Activated T-helper 1 cell treated with anti-CD3 and anti-CD28 coated beads, Interleukin-12 subunit alpha, Interleukin-12 subunit beta, Interleukin-2, Interleukin-4 antibody, amounts not matched to agents 30 ng/mL and 10 ng/mL and 1 ng/mL, durations not matched to agents 14 hours and 24 hours and 36 hours (primary cell): ENCODE measurements at places on chromosomes 12 and 14.

DNA sequence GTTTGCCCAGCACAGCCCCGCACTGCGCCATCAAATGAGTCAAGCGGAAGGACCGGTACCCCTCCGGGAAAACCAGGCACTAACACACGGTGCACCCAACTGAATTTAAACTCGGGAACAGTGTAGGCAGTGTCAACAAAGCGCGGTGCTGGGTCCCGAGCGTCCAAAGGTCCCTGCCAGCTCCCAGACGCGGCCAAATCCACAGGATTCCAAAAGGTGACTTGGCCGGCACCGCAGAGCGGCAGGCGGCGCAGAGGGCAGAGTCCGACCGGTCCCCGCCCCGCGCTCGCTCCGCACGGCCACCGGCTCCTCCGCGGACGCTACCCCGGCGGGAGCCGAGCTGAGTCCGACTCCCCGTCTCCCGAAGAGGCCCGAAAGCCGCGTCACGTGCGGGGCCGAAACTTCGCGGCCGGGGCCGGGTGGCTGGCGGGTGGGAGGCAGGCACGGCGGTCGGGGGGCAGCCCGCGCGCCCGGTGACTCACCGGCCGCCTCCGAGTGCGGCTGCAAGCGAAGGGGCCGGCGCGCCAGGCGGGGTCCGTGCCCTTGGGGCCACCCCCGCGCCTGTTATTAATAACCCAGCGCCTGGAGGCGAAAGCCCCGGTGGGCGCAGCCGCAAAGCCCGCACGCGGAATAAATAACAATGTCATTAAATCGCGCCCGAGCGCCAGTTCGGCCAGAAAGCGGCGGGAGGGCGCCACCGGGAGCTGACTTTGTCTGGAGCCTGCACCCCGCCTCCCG is 863 bp downstream of the DENND5B start:
- peaks cover 54% of the 10 kb centered on the region for H3K27me3 ChIP-seq
- H3K4me1 ChIP-seq = peaks cover 13% of the 10 kb centered on the region
- no peak for DNase-seq

DNA sequence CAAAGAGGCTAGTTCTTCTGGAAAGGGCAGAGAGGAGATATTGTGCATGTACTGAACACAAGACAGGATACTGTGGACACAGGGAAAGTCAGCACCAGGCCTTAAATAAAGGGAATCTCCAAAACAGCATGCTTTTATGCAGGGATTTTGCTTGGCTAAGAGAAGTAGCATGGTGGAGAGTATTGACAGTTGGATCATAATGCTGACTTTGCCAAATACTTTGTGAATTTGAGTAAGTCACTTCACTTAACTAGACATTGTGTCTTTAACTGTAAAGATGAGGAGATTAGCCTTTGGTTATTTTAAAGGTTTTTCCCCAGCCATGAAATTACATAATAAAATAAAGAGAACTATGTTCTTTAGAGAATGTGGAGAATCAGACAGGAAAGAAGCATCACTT is 24.5 kb downstream of the GALNT8 start:
- H3K27ac ChIP-seq = no peak overlapping the region
- H3K36me3 ChIP-seq = no peaks in the 10 kb centered on the region
- DNase-seq = no peak
- no peak overlapping the region for H3K4me3 ChIP-seq

GRCh38 chr14:103239751-103240150 is 94.3 kb upstream of the EIF5 start:
- no peak for DNase-seq
- H3K36me3 ChIP-seq = no peaks in the 10 kb centered on the region
- H3K27me3 ChIP-seq = peaks cover 20% of the 10 kb centered on the region
- no peak overlapping the region for H3K27ac ChIP-seq
- no peak overlapping the region for H3K4me3 ChIP-seq

- DNase-seq = no peak
- no peak overlapping the region for H3K27ac ChIP-seq
- H3K4me3 ChIP-seq = no peak overlapping the region
These were observed 717.8 kb upstream of the SEL1L start for GRCh38 chr14:82251494-82251893.

GRCh38 chr14:88323086-88323522 is at the start of gene KCNK10:
KCNK10 (minus strand) TSS chr14:88323269; CDS start chr14:88322798, 471 bp downstream.
- H3K36me3 ChIP-seq = no peaks in the 10 kb centered on the region
- no peak for DNase-seq
- H3K4me1 ChIP-seq = no peaks in the 10 kb centered on the region
- no peak within 1 kb of the TSS for H3K4me3 ChIP-seq

GRCh38 chr12:12689647-12690300 is 6.2 kb downstream of the GPR19 start:
- no peaks in the 10 kb centered on the region for H3K27me3 ChIP-seq
- peak overlapping the region; percentile 31 for H3K27ac ChIP-seq
- no peak for DNase-seq
- peaks cover 11% of the 10 kb centered on the region for H3K36me3 ChIP-seq
- peaks cover 33% of the 10 kb centered on the region for H3K4me1 ChIP-seq
- no peak overlapping the region for H3K4me3 ChIP-seq
